GM13977 (cell line): ENCODE measurements at places on chromosomes 6 and 20.

- no peak for DNase-seq
These were observed 138.3 kb upstream of the INSM1 start for GRCh38 chr20:20229595-20229994.

DNA sequence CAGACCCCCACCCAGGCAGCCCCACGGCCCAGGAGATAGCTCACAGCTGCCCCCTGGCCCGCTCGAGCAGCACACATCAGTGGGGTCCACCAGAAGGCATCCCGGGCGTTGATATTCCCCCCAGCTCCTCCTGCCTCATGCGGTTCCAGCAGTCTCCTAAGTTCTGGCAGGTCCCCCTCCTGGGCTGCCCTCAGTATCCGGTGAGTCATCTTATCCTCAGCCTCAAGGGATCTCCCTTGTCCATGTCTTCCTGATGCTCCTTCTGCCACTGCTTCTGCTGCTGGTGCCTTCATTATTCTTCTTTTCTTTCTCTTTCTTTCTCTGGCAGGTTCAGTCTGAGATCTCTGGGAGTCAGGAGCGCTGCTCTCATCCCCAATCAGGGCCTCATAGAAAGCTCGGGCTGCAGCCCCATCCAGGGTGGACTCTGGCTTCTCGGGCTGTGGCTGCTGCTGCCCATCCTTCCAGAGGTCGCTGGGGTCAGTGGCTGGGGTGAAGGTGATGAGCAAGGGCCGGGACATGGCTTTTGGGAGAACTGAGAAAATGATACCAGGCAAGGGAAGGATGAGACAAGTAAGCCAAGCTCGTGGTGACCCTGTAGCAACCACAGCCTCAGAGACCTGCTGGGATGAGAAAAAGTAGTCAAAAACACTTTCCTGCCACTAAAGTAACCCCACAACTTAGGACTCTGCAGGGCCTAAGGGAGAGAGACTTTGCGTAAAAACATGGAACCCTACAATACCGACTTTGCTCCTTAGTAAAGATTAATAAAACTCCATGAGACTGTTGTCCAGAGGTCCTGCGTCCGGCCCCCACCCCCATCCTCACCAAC, 622 bp downstream of the GPANK1 start:
- no peak for DNase-seq

- DNase-seq: no peak
These were observed 418.0 kb upstream of the IMPG1 start for GRCh38 chr6:76490456-76490855.

DNA sequence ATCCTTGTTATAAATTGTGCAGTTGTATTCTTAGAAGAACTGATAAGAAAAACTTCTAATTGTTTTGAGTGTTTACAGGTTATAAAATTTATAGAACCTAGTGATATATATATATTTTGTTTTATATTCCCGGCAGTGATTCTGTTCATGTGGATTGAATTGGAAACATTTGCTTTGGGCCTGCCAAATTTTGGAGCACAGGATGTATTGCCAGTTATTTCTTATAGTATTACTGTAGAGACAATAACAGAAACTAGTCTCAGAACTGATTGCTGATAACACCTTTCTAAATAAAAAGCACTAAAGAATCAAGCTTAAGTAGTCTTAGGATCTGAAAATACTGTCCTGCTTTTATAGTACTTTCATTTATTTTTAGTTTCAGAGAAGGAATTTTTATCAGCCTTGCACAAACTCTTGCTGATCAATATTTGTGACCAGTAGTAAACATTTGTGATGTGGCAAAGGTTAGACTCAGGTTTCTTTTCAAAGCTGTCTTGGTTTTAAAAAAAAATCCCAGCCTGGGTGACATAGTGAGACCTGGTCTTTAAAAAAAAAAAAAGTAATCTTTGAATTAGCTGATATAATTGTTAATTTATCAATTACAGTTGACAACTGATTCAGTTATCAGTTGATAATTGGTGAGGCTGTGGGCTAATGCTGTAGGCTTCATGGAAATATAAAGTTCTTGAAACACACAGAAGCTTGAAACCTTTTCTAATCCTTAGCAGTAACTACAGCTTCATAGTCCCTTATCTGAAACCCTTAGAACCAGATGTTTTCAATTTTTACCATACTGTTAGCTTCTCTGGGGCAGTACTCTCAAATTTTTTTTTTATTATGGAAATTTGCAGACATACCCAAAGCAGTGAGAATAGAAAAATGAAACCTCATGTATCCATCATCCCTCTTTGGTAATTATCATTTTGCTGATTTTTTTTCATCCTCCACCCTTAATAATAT, 42.4 kb downstream of the RNGTT start:
- no peak for DNase-seq

DNA sequence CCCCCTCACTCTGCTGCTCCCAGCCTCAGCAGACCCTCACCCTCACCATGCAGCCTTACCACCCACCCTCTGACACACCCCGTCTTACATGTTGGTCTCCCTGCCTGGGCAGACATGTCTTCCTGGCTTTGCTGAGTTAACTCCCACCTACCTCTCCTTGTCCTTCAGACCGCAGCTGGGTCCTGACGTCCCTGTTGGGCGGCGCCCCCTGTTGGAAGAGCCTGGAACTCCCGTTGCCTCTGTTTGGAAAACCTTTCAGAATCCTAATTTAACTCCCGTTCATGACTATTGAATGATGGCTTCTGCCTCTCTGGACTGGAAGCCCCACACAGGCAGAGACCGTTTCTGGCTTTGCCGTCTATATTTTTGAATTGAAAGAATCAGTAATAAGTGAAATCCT, 245.1 kb downstream of the MYLK4 start:
- DNase-seq: no peak

DNA sequence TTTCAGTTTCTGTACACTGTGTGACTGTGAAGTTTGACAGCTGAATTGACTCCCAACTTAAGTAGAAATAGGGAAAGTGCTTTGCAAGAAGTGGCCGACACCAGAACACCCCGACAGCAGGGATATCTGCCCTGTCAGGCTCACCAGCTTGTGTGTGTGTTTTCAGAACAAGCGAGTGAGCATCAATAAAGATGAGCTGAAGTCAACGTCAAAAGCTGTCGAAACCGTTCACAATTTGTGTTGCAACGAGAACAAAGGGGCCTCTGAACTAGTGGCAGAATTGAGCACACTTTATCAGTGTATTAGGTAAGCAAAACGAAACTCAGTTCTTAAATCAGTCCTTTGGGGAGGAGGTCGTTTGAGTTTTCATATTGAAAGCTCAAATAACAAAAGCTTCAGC, 10.7 kb downstream of the NELFCD start:
- DNase-seq: no peak

DNA sequence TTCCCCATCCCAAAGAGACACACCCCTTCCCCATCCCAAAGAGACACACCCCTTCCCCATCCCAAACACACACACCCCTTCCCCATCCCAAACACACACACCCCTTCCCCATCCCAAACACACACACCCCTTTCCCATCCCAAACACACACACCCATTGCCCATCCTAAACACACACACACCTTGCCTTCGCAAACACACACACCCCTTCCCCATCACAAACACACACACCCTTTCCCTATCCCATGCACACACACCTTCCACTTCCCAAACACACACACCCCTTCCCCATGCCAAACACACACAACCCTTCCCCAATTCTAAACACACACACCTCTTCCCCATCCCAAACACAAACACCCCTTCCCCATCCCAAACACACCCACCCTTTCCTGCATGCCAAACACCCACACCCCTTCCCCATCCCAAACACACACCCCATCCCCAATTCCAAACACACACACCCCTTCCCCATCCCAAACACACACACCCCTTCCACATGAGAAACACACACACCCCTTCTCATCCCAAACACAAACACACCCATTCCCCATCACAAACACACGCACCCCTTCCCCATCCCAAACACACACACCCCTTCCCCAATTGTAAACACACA, 315.3 kb downstream of the KIF16B start:
- DNase-seq: no peak

DNA sequence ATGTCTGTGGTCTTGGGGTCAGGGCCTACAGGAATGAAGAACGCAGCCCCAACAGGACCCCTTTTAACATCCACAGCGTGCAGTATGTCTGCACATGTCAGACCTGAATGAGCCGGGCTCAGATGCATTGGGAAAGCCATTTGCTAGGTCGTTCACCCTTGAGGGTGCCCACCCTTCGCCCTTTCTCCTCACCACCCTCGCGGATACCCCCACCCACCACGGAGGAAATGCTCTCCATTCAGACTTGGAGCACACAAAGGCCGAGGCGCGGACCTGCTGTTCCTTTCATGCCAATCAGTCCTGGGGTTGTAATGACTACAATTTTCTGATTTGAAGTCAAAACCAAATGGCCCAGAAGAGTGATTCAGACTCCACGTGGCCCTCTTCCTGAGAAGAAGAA, 62.7 kb downstream of the EDN3 start:
- DNase-seq: no peak

GRCh38 chr6:150528648-150529285, 70.9 kb upstream of the PLEKHG1 start:
- no peak for DNase-seq

DNA sequence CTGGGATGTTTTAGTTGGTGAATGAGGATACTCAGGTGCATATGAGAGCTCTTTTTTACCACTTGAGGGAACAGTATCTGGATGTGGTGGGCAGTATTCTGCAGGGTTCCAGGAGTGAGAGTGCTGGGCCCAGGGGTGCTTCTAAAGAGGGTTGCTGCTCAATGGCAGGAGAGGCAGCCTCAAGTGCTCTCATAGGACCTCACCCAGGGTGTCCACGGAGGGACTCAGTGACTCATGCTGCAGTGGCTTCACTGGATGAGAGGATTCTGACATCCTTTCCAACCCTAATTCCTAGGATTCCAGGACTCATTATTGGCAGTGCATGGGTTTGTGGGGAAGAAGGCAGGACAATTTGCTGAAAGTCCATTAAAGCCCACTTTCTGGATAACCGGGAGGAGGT, 176.6 kb upstream of the FERMT1 start:
- no peak for DNase-seq

- DNase-seq: peak; percentile 55
These were observed at the start of gene SMPDL3A for GRCh38 chr6:122789182-122790027. Gene SMPDL3A, plus strand, starts transcription at chr6:122789258. Its CDS starts 89 bp downstream, at chr6:122789347.

- no peak for DNase-seq
These were observed 59.6 kb downstream of the SPTLC3 start for GRCh38 chr20:13068336-13068735.

DNA sequence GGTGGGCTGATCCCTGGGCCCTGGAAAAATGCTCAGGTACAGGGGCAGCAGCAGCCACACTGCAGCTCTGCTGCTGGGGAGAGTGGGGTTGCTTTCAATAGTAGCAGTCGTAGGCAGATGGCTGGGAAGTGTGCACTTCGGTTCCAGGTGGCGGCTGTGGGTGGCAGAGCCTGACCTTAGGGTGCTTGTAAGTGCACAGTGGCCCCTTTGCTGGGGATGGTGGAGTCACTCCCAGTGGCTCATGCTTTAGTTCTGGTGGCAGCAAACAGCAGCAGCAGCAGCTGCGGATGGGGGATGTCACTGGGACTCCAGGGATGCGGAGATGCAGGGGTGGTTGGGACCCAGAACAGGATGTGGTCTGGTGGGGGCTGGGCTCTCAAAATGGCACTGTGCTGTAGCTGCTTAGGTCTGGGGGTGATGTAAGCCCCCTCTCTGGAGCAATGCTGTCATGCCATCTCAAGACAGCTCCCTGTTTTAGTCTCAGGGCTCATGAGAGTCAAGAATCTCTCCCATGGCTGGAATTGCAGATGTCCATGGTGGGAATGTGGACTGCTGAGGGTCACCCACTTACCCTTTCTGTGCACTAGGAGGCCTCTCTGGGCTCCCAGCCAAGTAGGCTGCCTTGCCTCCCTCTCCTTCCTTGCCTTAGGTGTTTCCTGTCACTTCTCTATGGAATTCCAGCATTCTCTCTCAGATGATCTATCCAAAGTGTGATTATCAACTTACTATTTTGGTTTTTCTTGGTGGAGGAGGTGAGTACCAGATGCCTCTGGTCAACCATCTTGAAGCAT, 146.7 kb upstream of the SLC22A23 start:
- DNase-seq: no peak

- no peak for DNase-seq
These were observed 8.7 kb downstream of the GFRA4 start for GRCh38 chr20:3654326-3655130.

- DNase-seq: no peak
These were observed 45.4 kb downstream of the AKAP12 start for GRCh38 chr6:151285122-151285521.

DNA sequence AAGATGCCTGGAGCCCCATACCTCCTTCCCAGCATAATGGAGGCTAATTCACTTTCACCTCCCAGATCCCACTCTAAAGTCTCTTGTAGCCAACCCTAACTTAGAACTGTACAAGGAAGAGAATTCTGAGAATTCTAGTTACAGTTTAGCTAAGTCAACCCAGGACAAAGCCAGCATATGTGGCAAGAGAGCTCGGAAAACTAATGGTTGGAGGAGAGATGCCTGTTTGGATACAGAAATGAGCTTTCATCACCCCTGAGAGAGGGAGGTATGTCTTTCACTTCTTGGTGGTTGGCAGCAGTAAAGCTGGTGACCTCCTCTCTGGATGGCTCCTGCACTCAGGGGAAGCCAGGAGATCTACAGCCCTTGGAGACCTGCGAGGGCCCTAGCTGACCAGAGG, 252.6 kb upstream of the SUPT3H start:
- no peak for DNase-seq

DNA sequence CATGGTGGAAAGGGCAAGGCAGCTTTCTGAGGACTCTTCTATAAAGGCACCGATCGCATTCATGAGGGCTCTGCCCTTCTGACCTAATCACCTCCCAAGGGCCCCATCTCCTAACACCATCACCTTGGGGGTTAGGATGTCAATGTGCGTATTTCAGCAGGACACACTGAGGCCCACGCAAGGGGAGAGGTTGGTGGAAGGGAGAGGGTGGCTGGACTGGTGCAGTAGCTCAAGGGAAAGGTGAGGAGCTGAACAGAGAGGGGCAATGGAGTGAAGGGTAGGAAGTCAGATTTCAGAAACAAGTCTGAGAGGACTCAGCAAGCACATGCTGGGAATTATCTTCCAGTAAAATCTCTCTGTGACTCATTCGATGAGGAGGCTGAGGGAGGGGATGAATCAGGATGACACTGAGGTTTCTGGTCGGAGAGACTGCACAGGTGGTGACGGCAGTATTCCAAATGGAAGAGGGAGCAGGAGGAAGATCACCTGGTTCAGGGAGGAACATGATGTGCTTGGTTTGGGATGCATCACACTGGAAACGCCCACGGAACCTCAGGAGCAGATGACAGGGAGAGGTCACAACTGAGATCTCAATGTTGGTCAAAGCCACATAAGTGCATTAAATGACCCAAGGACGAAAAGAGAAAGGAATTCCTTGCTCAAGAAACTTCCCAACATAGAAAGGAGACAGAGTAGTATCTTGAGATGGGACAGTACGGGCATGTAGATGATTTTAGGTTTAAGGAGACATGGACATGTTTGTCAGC, 67.1 kb downstream of the TFAP2A start:
- no peak for DNase-seq
